Glutamatergic neuron (in vitro differentiated cells): ENCODE measurements at places on chromosomes 5 and 9.

- DNase-seq, result no peak
Measured at GRCh38 chr5:13378091-13378490, 566.4 kb downstream of the DNAH5 start.

DNA sequence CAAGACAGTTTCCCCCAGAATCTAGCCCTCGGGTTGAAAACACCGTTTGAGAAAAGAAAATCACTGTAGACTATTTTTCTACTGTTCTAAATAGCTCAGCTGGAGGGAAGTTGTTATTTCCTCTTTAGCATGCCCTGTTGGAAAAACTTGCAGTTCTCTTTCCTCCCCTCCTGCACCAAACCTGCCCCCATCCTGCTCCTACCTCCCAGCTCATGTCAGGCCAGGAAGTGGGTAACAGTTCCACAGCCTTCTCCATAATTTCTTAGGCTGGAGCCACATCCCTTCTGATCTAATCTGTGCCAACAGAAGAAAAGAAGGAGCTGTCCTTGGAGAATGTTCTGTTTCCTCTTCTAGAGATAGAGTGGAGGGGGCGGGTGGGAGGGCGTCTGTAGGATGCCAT lies 437.7 kb downstream of the SPOCK1 start:
- no peak for DNase-seq

DNA sequence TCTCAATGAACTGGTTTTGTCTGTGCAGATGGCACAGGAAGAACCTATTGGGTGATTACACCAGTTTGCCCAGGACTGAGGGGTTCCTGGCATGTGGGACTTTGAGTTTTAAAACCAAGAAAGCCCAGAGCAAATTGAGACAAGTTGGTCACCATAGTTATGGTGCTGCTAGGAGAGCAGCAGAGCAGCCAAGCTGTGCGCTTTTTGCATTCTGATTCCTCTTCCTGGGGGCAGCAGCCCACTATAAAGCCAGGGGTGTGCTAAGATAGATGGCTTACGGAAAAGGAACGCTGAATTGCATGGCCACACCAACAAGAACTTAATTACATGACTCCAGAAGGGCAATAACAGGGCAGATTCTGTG lies 49.7 kb downstream of the TIMD4 start:
- DNase-seq, result no peak

- no peak for DNase-seq
Measured at GRCh38 chr5:115842952-115843351, 1.2 kb downstream of the AP3S1 start.

- DNase-seq, result no peak
Measured at GRCh38 chr5:56050551-56051255, 55.9 kb upstream of the IL6ST start.

DNA sequence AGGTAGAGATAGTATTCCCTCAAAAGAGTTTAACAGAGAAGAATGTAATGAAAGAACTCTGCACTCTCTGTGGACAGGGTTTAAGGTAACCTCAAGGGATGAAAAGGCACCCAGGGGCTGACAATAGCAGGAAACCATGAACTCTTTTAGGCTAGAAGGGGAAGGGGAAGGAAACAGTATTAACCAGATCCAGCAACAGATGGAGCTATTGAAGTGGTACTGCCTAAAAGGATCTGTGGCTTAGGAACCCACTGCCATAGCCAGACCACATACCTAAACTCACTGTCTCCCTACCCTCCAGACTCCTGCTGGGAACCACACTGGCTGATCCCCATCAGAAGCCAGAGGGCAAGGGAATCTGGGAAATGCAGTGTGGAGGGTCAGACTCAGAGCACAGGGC lies 35.5 kb downstream of the PLGRKT start:
- DNase-seq, result no peak

GRCh38 chr5:24163091-24163490 lies 481.7 kb downstream of the CDH10 start:
- no peak for DNase-seq

- DNase-seq, result peak; percentile 20
Measured at GRCh38 chr5:95244479-95244878, 40.4 kb downstream of the MCTP1 start.

DNA sequence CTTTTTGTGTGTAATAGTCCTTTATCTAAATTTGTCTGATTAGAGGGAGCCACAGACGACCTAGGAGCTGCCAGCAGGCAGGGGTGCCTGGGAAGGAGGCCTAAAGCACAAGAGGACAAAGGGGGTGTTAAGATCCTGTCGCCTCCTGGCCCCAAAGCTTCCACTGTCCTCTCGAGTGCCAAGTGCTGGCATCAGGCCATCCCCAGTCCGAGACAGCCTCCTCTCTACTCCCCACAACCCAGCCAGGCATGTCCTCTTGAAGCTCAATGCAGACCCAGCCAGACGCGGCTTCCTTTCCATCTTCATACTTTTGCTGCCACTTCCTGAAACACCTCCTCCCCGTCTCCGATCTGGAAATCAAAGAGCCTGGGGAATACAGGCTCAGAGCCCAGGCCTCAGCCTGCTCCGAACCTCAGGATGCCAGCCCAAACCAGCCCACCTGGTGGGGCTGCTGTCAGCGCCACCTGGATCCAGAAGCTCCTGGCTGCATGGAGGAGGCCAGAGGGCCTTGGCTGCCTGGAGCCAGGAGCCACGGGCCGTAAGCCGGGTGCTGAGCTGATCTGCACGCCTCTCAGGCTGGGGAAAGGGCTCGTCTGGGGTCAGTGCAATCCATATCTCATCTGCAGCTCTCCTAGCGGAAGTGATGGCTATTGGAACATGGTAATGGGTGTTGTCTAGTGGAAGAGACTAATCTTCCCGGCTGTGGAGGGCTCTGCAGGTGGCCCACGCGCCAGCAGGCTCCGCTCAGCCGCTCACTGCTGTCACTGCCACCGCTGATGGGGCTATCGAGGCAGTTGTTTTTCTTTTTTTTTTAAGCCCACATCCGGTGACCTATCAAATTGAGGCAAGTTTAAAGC lies 60.2 kb upstream of the FUBP3 start:
- DNase-seq, result no peak

GRCh38 chr9:114231273-114231672 lies 75.9 kb downstream of the COL27A1 start:
- no peak for DNase-seq

- DNase-seq, result peak; percentile 73
Measured at GRCh38 chr5:141992349-141992963, 20.4 kb downstream of the GNPDA1 start.

GRCh38 chr5:125137535-125137934 lies 391.1 kb upstream of the ZNF608 start:
- DNase-seq, result no peak

DNA sequence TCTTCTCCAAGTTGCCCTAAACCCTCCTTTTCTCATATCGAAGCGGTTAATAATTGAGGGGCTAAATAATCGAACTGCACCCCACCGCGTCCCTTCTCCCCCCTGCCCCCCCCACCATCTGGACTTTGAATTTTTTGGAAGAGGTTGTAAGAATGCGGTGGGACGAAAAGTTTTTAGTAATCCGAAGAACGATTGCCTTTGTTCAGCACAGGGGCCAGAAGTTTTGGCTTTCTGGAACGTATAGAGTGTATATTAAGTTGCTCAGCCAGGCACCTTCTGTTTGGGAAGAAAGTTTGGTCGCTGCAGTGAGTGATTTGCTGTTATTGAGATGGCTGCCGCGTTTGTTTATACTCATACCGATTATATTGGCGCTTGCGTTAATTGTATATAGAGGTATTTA lies 518 bp downstream of the ERBIN start:
- DNase-seq, result no peak

DNA sequence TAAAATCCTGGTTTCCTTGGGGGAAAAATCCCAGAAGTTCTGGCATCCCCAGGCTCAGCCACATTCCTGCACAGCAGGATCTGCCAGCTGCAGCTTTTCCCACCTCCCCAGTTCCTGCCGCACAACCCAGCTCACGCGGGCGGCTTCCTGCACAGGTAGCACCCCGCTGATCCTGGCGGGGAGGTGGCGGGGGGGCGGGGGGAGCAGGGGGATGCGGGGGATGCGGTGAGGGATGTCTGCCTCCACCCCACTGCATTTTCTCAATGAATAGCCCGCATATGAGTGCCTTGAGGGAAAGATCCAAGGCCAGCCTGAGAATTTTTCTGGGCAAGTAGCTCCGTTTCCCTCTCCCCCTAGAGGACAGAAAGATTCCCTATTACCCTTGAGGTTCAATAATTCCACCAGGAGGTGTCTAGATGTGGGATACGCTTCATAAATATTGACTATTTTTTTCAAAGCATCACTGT lies 21.1 kb downstream of the GFPT2 start:
- DNase-seq, result no peak

DNA sequence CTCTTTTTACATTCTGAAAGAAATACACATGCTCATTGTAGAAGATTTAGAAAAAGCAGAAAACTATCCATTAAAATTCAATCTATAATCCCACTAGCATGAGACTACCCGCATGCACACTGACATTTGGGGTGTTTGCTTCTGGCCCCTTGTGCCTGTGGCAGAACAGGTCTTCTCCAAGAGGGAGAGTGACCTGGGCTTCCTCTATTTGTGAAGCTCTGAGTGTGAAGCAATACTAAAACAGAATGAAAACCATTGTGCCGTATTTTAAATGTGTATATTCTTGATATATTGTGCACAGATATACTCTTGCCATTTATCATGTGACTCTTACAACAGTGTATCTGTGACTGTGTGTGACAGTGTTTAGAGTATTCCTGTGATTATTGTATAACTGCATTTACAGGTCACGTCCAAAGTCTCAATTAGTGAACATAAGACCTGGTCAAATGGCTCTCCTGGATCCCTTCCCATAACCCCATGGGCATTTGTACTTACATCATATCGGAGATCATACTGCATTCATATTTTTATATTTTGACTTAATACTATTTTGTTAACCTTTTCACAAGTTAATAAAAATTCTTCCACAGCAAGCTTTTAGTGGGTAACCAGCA lies 14.7 kb upstream of the CPEB4 start:
- DNase-seq, result no peak

DNA sequence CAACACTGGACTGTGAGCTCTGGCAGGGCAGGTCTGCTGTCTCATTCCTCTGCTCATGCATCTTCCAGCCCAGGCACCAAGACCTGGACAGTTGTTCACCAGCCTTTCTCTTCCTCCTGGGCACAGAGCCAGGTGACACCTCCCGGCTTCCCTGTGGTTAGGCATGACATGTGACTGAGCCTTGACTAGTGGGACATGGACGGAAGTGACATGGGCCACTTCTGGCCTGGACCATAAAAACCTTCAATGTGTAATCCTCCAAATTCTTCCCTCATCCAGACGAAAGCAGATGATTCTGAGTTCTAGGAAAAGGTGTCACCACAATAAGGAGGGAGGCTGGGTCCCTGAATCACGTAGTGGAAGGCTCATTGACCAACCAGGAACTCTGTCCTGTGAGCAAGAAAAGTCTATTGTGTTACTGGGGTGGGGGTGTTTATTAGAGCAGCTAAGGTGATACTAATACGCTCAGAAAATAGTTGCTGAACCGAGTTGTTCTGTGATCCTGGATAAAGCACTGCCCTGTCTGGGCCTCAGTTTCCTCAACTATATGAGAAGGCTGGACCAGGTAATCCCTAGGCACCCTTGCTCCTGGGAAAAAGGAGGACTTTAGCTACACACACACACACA lies 26.6 kb upstream of the CRB2 start:
- no peak for DNase-seq

DNA sequence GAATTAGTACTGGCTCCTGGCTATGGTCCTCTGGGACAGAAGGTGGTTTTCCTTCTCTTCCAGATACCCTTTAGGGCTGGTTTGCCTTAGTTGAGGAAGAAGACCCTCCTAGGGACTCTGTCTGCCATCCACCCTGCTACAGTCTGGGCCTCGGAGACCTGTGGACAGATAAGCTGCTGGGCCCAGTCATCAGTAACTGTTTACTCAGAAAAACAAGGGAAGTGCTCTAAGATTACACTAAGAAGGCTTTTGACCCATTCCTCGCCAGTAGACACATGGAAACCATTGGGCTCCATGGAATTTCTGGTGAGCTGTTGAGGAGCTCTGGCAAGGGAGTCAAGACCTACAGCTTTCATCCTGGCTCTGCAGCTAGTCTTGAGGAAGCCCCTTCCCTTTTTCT lies 31.2 kb downstream of the LARP1 start:
- no peak for DNase-seq

DNA sequence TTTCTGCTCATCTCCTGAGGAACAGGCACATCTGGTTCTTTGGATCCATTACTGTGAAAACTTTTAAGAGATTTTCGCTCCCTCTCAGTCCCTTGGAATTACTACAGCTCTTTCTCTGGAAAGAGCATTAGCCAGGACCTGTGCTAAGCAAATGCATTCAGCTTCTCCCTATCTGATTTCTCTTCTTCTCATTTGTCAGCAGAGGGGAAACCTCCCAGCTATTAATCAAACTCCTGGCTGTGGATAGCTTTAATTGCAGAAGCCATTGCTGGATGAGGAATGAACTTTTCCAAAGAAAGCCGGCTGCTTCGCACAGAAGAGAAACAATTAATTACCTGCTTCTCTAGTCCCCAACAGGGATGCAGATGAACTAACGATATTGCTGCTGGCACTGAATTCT lies 37.9 kb downstream of the TLR4 start:
- DNase-seq, result no peak

GRCh38 chr9:70901013-70901412 lies 220.4 kb downstream of the TRPM3 start:
- DNase-seq, result no peak

- DNase-seq, result no peak
Measured at GRCh38 chr5:99019812-99020697, 91.2 kb upstream of the CHD1 start.

- no peak for DNase-seq
Measured at GRCh38 chr5:5826911-5827310, 404.4 kb downstream of the ICE1 start.

GRCh38 chr9:135212961-135213360 lies 125.5 kb downstream of the OLFM1 start:
- peak; percentile 2 for DNase-seq

DNA sequence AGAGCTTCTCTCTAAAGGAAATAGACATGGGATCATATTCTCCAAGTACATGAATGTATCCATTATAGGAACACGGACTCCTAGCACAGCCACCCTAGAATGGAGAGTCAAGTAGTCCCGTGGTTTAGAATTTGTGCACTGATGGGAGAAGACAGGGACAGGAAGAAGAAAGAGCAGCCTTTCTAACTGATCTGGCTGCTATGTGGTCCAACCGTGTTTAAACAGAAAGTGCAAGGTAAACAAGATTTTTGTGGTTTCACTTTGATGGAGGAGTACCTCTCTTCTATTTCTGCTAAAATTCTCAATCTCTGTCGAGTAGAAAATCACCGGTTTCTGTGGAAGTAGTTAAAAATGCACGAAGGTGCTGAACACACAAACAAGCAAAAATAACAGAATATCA lies 171.3 kb downstream of the ST8SIA4 start:
- no peak for DNase-seq

GRCh38 chr5:150118561-150119229 lies 32.3 kb upstream of the CSF1R start:
- no peak for DNase-seq

GRCh38 chr5:14245132-14245925 lies 102.2 kb downstream of the TRIO start:
- no peak for DNase-seq
